ENCODE measurements at places on chromosomes 11 and 22.

GRCh38 chr11:69053546-69054396 is 5.0 kb downstream of the TPCN2 start:
- DNase-seq, result no peak

- no peak for DNase-seq
Measured at GRCh38 chr11:63998558-63999348, 12.5 kb downstream of the OTUB1 start.

- DNase-seq, result no peak
Measured at GRCh38 chr11:18171377-18172000, 1.1 kb upstream of the MRGPRX4 start.

DNA sequence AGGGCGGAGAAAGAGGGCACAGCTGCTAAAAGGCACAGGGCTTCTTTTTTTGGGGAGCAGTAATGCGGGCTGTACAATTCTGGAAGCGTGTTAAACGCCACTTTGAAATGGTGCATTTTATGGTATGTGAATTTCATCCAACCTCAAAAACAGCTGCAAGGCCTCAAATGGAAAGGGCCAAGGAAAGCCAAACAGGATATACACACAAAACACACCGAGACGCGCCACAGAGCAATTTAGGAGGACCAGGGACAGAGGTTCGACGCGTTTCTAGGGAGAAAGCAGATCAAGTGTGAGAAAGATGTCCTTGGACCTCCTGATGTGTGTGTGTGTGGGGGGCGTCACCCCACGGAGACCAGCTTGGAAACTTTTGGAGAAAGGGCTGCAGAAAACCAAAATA is 31.1 kb downstream of the TSPAN4 start:
- no peak for DNase-seq

DNA sequence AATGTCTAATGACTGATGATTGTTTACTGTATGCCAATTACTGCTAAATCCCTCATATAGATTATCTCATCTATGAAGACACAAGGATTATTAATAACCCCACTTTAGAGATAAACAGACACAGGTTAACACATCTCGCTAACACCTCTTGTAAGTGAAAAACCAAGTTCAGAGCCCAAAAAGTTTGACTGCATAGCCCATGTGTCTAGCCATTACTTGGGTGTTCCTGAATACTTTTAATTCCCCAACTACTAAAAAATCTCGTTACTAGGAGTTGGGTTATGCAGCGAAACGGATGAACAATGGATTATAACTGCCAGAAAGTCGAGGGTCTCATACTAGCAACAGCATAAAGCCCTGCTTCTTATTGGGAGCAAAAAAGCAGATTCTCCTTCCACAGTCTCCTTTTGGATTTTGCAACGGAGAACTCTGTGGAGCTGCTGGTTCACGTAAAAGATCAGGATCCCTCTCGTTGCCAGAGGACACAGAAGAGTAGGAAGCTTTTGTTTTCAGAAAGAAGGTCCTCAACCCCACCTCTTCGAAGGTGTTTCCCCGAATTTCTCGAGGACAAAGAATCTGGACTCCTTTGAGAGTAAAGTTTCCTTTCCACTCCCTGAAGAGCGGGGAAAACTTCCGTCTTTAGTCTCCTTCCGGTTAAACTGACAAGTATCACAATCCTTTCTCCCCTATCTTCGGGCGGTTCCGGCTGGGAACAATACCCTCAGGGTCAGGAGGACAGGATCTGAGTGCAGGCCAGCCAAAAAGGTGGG is 979 bp downstream of the ZBED5 start:
- DNase-seq, result no peak
